Stomach (tissue), 19 donors: ENCODE measurements at places on chromosomes 4 and X. TPM values are rescaled to one million over a fixed set of nuclear protein-coding genes. Genes with fewer than 3 reads are reported as not detected.
A peak's percentile ranks its signal among the peaks of the same experiment; 100 is the strongest.

DNA sequence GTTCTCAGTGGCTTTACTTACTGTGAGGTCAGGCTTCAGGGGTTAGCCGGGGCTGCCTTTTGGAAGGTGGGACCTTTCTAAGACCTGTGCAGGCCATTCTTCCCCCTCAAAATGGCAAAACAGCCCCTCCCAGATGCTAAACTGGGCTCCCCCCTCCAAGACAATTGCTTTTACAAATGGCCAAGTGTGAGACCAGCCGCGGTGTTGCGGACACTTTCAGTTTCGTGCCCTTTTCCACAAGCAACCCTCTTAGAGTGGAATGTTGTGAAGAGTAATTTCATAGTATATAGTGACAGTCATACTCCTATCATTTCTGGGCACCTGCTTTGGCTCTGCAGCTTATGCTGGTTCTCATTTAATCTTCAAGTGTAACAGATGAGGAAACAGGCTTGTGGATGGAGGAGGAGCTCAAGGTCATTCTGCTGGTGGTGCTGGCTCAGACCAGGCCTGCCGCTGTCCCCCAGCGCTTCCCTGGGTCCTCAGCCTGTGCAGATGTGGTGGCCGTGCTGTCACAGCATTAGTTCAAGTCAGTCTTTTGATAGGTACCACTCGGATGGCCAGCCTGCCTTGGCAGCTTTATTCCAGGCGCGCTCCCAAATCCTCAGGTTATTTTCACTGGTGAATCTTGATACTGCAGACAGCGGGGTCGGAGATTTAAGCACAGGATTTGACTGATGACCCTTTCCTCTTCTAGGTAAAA is 55.0 kb upstream of the TADA2B start:
- no peak for DNase-seq

GRCh38 chrX:68598841-68599240 is 48.6 kb upstream of the STARD8 start:
- DNase-seq: no peak

DNA sequence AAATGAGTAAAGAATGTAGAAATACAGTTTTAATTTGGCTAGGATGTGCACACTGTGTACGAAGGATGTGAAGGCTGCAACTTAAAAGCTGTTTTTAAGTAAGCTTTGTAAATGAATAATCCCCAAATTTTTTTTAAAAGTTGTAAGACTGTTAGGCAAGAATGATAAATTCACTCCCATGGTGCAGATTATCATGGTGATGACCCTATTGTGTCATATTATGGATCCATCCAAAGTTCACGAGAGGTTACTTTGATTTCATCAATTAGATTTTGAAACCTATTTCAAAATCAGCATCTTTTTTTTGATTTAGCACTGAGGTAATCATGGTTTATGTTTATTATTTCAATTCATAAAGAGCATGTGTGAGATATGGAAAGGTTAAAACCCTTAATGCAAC is 62.9 kb upstream of the ETNPPL start:
- no peak for DNase-seq

DNA sequence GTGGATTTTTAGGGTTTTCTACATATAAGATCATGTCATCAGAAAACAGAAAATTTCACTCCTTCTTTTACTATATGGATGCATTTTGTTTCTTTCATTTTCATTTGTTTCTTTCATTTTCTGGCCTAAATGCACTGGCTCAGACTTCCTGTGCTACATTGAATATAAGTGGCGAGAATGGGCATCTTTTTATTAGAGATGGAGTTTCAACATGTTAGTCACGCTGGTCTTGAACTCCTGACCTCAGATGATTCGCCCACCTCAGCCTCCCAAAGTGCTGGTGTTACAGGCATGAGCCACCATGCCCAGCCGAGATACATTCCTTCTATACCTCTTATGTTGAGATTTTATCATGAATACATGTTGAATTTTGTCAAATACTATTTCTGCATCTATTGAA is 61.8 kb downstream of the BRWD3 start:
- DNase-seq: no peak

DNA sequence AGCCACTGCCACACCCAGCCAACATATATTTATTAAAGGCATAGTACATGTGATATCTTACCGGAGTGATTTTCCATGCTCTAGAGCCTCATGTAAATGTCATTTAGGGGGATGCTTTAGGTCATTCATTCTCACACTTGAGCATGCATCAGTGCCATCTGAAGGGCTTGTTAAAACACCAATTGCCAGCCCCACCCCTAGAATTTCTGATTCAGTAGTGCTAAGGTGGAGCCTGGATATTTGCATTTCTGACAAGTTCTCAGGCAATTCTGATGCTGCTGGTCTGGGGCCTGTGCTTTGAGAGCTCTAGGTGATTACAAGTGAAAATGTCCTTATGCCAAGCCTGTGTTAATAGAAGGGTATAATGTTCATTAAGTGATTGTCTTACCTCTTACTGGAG is 107.7 kb downstream of the PHEX start:
- DNase-seq: no peak

GRCh38 chr4:76199664-76200211 is 13.9 kb downstream of the SCARB2 start:
- DNase-seq: peak; percentile 43

GRCh38 chr4:16715482-16715881 is 183.0 kb downstream of the LDB2 start:
- DNase-seq: no peak

GRCh38 chr4:90293320-90293719 is 166.1 kb downstream of the CCSER1 start:
- DNase-seq: peak; percentile 13

PRKG2 gene
- 0.58 TPM for total RNA-seq

KLB gene
- not detected for total RNA-seq

DNA sequence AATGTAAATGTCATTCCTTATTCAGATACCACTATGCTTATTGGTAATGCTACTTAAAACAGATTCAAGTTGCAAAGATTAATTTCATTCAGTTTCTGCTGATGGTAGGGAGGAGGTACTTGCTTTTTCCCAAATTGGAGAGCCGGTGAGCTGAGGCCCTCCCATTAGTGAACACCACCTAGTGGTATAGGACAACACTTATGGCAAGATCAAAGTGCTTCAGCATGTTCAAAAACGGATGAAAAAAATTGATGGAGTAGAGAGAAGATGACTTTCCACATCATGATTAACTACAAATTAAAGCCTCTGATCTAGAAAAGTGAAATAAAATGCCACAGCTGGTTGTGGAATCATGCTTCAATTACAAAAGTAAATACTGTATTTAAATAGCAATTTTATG is 112.9 kb downstream of the MBNL3 start:
- DNase-seq: no peak

- peak; percentile 65 for DNase-seq
These were observed 14.5 kb upstream of the FGG start for GRCh38 chr4:154626793-154627484.

GRCh38 chrX:50483283-50483682 is 12.7 kb upstream of the DGKK start:
- DNase-seq: no peak

- DNase-seq: no peak
These were observed 27.9 kb upstream of the PRPS1 start for GRCh38 chrX:107600366-107600765.

GRCh38 chrX:20317873-20318272 is 51.2 kb upstream of the RPS6KA3 start:
- DNase-seq: no peak

IL21 gene
- total RNA-seq: not detected

ENPEP gene
- total RNA-seq: 11.9 TPM

RIBC1 gene
- total RNA-seq: not detected

- no peak for DNase-seq
These were observed 13.2 kb downstream of the HTRA3 start for GRCh38 chr4:8282742-8283141.

- no peak for DNase-seq
These were observed 15.9 kb upstream of the CXCL5 start for GRCh38 chr4:74014332-74014731.

GRCh38 chrX:16067886-16068515 is 55.4 kb upstream of the GRPR start:
- no peak for DNase-seq

SOD3 gene
- total RNA-seq: 49.1 TPM

RIPPLY1 gene
- total RNA-seq: not detected

DNA sequence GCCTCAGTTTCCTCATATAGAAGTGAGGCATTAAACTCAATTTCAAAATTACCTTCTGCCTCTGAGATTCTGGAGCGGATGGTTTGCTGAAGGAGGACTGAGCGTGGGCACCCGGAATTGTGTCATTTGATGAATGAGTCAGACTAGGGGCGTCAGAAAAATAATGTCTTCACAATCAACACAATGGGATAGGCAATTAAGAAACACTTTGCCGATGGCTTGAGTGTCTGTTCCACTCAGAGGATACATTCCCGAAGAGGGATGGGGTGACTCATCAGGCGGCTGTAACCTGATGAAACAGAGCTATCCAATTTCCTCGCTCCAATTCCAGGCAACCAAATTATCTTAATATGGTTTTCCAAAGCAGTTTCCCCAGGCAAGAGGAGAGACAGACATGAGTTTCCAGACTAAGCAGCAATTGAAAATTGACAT is 1.2 kb upstream of the CHRNA9 start:
- DNase-seq: no peak

GRCh38 chr4:151173871-151174270 is 74.4 kb downstream of the RPS3A start:
- peak; percentile 79 for DNase-seq

DNA sequence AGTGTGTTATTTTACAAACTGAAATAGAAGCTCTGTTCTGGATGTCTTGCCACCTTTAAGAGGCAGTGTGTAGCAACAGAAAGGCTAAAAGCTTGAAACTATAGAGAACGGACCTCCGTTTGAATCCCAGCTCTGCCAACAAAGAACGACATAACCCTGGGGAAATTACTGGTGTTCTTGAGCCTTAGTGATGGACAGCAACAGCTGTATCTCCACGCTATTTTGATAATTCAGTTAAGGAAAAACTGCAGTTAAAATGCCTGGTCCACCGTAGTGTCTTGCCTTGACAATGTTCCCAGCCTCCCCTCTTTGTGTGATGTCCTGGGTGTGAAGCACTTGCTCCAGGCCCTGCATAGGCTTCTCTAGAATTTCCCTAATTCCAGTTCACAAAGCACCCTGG is 256.8 kb upstream of the HS3ST1 start:
- DNase-seq: no peak

PAGE2 gene
- not detected for total RNA-seq

DNA sequence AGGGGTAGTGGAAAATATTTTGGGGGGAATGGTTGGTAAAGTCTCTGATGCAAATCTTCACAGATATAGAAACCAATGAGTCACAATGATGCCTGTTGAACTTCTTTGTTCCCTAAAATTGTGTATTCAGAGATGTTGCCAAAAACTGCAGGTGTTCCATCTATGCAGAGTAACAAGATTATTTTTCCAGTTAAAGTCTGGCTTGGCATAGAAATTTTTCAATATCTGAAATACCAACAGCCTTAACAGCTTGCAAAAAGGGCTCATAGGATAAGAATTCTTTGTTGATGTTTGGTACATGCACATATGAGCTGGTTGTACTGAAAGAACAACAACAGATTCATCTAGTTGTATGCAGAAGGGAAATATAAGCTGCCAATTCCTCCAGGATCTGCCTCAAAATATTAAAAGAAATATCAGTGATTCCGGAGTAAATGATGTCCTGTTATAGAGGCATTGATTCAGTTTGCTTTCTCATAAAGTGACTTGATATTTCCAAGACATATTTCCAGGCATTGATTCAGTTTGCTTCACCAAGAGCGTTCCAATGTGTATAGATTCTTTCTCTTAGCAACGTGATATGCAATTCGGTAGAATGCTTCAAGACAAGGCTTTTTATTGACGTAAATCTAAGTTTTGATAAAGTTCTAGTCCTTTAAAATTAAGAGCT is 564.4 kb downstream of the TMA16 start:
- DNase-seq: no peak

DNA sequence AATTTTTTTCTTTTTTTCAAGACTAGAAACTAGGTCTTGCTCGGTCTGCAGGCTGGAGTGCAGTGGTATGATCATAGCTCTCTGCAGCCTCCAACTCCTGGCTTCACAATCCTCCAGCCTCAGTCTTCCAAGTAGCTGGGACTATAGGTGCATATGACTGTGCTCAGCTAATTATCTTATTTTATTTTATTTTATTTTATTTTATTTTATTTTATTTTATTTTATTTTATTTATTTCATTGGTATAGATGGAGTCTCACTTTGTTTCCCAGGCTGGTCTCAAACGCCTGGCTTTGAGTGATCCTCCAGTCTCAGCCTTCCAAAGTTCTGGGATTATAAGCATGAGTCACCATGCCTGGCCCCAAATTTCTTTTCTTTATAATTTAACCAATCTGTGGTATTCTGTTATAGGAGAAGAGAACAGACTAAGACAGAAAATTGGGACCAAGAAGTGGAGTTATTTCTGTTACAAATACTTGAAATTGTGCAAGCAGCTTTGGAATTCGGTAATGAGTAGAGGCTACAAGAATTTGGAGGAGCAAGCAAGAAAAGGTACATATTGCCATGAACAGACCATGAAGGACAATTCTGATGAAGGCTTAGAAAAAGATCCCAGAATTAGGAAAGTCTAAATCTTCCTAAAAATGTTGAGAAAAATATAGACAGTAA is 4.0 kb upstream of the PRDM5 start:
- DNase-seq: no peak

DDIT4L gene
- not detected for total RNA-seq

- DNase-seq: peak; percentile 37
These were observed 198.8 kb downstream of the CBR4 start for GRCh38 chr4:168811207-168811606.

GPR173 gene
- total RNA-seq: 1.0 TPM

DNA sequence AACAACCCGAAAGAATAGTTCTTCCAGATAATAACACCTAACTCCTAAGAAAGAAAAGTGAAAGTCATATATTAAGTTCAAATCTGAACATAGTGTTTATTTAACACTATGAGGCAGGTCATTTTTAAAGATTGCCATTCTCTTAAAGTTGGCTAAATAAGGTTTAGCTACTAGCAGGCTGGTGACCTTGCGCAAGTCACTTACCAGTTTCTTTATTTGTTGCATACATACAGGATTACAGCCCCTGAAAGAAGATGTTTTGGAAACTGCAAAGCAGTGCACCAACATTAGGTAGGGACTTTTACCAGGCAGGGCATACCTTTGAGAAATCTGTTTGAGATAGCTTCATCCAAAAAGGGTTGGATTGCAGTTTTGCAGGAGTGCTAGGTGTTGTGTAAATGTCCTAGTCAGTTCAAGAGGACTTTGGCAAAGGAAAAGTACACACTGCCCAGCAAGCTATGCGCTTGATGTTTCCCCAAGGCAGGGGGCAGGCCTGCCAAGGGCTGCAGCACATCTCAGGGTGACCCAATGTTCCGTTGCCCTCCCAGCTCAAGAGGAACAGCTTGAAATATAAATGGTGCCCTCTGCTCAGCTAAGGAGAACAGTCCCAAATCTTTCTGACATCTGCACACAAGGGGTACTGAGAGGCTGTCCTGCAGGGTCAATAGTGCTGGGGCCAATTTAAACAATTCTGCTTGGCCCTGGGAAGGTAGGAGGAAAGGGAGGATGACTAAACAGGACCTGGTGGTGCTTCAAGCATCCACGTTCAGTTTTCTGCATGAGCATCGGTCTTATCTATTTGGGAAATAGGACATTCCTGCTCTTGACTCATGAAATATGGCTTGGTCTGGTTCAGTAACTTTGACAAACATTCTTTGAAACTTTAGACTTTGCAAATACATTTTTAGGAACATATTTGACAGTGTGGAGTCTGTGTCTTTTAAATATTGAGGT is 130.8 kb downstream of the COL4A6 start:
- DNase-seq: peak; percentile 60
